ENCODE measurements at places on chromosomes 3 and 15.

DNA sequence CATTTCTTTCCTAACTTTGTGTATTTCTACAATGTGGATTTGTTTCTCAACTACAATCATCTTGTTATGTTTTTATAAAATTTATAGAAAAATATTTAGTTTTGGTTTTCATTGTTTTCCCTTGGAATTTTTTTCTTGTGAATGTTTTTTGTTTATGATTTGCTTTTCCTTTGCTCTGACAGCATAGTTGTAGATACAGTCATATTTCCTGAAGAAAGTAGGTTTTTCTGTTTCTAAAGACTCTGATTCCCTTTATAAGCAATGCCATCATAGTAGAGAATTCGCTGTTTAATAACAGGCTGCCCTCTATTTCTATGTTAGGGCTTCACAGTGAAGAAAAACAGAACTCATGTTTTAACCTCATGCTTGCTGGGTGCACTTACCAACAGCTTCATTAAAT is 482.3 kb downstream of the ZBBX start:
- DNase-seq, result no peak

DNA sequence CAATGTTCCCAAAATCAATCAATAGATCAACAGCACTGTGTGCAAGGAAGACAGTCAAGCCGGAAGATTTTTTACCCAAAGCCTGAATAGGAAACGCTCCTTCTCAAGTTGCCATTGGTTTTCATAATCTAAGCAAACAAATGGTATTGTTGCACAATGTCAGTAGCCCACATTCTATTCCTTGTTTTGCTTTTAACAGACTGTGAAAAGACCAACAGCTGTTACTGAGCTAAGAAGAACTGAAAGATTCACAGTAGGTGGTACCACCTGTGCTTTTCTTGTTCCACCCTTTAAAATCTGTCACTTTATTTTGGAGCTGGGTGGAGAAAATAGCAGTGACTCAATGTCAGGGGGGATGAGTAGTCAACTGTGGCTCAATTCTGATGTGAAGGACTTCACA is 357.5 kb upstream of the CADM2 start:
- no peak for DNase-seq

DNA sequence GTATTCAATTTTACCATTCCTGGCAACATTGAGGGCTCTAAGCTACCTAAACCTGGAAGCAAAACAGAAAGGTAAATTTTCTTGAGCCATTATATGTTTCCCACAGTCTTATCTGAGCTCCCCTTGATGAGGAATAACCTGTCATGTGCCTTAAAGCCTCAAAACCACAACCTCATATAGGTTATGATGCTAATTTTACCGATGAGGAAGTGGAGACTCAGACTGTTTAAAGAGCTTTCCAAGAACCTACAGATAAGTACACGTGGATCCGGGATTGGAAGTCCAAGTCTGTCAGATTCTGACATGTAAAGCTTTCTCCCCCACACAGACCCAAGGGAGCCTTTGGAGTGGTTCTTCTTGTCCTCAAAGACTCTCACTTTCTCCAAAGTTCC is 140.5 kb downstream of the SEMA6D start:
- DNase-seq, result no peak

GRCh38 chr15:48645558-48646330 is at the start of gene FBN1:
TSS of gene FBN1 (minus strand) at chr15:48645709. CDS start at chr15:48644769, 940 bp downstream.
- no peak for DNase-seq

Data from CD4-positive, alpha-beta T cell treated with Interleukin-10 for 1 hour (primary cell).